ENCODE measurements at places on chromosomes 11 and 22.

DNA sequence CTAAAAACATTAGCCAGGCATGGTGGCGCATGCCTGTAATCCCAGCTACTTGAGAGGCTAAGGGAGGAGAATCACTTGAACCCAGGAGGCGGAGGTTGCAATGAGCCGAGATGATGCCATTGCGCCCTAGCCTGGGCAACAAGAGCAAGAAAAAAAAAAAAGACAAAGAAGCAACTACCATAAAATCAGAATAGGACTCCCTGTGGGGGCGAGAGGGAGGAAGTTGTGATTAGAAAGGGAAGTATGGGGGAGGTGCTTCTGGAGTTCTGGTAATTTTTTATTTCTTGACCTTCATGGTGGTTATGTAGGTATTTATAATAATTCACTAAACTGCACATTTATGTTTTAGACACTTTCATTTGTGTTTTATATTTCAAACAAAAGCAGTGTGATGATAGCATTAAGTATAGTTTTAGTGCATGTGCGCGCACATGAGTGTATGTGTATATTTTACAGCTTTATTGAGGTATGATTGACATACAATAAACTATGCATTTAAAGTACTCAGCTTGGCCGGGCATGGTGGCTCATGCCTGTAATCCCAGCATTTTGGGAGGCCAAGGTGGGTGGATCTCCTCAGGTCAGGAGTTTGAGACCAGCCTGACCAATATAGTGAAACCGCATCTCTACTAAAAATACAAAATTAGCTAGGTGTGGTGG lies 43.5 kb downstream of the SIK2 start:
- DNase-seq, result no peak

- DNase-seq, result no peak
Measured at GRCh38 chr11:102493524-102493923, 37.0 kb downstream of the MMP7 start.

- DNase-seq, result no peak
Measured at GRCh38 chr11:2200957-2201519, 29.4 kb upstream of the TH start.

- DNase-seq, result no peak
Measured at GRCh38 chr11:84021291-84021690, 735.1 kb upstream of the CCDC90B start.

GRCh38 chr11:86210898-86211297 lies 33.7 kb upstream of the EED start:
- DNase-seq, result no peak
